ENCODE measurements at places on chromosomes 6 and 20.

DNA sequence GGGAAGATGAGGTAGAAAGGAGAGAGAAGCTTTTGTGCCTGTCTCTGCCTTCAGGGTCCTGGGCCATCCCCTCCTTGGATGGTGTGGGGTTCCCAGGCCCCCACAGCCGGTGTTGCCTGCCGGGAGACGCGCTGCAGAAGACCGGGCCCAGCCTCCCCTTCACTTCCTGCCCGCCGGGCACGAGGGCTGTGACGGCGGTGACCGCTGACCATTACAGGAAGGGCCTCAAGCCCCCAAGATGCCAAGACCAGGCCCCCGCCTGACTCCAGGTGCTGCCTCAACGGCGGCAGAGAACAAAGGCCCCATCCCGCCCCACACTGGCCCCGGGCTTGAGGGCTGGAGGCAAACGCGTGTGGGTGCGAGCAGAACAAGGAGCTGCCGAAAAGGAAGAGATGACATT is 38.2 kb downstream of the ZBTB46 start:
- no peak for DNase-seq

GRCh38 chr6:157885876-157886275 is 62.8 kb downstream of the SNX9 start:
- DNase-seq, result no peak

GRCh38 chr6:153563001-153563400 is 431.9 kb upstream of the RGS17 start:
- DNase-seq, result no peak

DNA sequence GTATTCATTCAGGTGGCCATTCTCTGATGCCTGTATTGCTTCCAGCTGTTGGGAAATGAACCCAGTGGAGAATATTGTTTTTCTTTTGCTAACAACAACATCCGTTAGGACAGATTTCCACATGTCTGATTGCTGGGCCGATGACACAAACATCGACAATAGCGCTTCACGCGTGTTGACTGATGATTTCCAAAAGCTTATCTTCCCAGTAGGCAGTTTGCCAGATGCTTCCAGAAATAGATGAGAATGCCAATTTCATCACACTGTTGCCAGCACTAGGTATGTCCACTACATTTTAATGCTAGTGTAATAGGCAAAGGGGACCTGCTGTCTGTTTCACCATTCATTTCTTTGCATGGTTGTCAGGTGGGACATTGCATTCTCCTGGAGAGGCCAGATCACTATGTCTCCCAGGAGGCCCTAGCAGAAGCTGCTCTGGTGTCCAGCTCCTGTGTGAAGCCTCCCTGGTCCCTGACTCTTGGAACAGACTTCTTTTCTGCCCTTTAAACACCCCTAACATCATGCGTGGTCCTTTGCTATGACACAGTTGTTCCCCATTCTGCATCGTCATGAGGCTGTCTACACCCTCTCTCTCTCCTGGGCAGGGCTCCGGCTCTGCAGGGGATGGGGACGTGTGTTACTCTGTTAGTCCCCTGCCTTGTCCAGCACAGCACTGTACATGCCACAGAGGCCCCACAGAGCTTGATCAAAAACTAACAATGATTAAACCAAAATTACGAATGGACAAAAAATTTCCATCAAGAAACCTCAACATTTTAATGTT is 181.6 kb downstream of the CDH26 start:
- no peak for DNase-seq

- DNase-seq, result no peak
Measured at GRCh38 chr6:105988812-105989577, 97.1 kb upstream of the PRDM1 start.

DNA sequence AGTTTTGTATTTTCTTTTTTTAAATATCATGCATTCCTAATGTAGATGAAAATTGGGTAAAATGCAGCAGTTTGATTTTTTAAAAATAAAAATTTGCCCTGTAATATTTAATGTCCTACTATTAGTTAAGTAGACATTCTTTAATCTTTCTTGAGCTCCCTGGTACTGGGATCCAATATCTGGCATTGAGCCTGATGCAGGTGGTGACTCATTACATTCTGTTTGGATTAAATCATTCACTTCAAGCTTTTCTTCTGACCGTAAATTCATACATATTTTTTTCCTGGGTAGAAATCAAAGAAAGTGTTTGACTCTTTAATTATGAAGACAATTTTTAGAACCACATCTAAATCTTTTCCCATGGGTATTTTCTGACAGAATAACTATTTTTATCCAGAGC is 768.8 kb upstream of the SLC35B3 start:
- no peak for DNase-seq

- no peak for DNase-seq
Measured at GRCh38 chr6:95686895-95687294, 109.6 kb downstream of the MANEA start.

- no peak for DNase-seq
Measured at GRCh38 chr6:151388997-151389617, 2.3 kb downstream of the ZBTB2 start.

GRCh38 chr20:16212790-16213189 is 360.5 kb downstream of the KIF16B start:
- no peak for DNase-seq

- no peak for DNase-seq
Measured at GRCh38 chr6:167949121-167949684, 48.3 kb upstream of the KIF25 start.

DNA sequence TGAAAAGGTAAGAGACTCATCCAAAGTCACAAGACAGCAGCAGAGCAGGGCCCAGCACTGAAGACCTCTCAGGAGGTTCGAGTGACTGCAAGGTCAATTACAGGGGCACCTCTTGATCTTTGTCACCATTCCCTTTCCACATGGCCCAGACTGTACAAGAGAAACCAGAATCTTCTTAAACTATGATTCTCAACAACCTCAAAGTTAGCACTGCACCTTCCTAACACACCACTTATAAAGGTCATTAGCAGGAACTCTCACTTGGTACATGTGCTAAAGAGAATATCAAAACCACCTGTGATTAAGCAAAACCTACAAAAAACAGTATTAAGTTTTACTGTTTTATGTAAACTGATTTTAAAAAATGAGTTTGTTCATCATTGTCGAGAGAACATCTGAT is 70.2 kb downstream of the DTNBP1 start:
- no peak for DNase-seq

DNA sequence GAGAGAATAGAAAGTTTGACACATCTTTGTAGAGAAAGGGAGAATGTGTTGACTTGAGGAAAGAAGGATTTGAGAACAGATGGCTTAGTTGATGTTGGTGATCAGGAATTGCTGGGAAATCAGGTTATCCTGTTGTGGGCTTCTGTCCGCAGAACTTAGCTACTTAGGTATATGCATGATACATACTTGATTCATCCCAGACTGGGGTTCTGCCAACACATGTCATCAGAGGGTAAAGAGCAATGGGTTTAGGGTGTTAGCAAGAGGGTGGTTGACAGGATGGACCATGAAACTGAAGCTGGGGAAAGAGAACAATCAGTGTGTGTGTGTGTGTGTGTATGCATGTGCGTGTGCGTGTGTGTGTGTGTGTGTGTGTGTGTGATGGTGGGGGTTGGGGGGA is 50.6 kb upstream of the NELFCD start:
- DNase-seq, result no peak

DNA sequence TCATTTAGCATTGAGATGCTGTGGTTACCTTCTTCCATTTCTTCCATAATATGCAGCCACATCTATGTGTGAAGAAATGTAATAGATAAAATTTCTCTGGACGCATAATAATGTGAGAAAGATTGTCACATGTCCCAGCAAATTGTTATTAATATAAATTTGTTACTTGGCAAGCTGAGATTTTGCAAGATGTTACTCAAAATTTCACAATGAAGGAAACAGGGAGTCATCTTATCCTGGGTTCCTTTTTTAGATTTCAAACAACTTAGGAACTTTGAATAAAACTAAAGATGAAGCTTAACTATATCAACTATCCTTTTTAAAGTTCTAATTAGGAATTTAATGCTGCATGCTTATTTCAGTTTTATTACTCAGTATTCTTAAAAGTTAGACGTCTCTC is 3.6 kb downstream of the ESR1 start:
- no peak for DNase-seq

DNA sequence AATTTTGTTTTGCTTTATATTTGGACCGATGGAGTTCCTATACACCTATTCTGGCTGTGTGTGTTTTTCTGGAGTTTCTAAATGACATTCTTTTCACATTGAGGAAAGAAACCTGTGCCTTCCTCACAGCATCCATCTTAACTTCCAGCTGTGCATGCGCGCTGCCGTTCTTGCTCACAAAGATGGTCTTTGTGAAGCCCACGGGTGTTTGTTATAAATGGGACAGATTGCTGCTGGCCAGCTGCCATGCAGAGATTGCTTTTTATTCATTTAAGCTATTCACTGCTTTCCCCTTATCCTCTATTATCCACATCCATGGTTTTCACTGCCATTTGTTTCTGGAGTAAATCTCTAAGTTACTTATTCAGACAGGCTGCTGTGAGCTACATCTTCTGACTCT is 54.2 kb downstream of the SYNDIG1 start:
- no peak for DNase-seq

GRCh38 chr6:43714311-43715055 is 26.9 kb upstream of the MRPS18A start:
- no peak for DNase-seq

DNA sequence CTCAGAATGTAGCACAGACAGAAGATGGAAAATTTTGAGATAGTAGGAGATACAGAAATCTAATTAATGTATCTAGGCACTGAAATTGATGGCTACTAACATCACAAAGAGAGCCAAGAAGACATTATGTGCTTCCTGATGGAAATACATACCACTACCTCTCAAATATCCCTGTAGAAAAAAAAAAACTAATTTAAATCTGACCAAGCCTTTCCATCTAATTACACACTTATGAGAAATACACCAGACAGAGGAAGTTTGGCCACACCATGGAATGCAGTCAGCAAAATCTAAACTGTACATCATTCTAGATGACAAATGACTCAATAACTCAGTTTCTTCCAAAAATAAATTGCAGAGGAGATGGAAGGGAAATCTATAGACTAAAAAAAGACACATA is 18.9 kb downstream of the VPS52 start:
- no peak for DNase-seq

DNA sequence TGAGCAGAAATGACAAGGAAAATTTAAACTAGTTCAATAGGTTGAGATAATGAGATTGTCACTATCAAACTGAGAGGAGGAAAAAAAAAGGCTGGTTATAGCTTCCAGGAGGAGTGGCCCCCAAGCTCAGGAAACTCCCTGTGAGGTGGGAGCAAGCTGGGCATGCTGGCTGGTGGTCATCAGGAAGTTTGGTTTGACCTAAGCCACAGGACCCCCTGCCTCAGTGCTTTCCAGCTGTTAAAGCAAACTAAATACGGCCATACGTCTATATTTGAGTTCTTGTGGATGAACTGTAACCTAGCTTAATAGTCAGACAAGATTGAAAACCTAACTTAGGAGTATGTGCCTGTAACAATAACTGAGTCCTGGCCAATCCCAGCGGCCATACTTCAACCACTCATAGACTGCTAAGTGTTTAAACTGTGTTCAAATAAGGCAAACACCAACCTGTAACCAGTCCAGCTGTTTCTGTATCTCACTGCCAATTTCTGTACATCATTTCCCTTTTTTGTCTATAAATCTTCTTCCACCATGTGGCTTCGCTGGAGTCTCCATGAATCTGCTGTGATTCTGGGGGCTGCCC is 24.6 kb upstream of the ZBTB24 start:
- no peak for DNase-seq

GRCh38 chr6:37690964-37691735 is 6.5 kb downstream of the MDGA1 start:
- DNase-seq, result no peak

DNA sequence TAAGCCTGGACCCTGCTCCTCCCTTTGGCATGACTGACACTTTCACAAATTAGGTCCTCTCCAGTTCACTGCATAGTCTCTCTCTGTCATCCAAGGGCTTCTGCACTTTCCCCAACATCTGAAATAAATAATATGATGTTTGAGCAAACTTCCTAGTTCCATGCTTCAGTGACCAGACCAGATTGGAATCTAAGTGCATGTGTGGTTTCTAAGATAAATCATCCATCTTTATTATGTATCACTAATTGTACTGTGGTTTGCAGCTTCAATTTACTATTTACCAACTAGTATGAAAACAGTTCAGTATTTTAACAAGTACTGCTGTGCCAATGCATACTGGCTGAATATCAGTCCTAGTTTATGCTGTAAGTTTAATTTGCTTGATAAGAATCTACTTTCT is 18.7 kb downstream of the SESN1 start:
- DNase-seq, result no peak

DNA sequence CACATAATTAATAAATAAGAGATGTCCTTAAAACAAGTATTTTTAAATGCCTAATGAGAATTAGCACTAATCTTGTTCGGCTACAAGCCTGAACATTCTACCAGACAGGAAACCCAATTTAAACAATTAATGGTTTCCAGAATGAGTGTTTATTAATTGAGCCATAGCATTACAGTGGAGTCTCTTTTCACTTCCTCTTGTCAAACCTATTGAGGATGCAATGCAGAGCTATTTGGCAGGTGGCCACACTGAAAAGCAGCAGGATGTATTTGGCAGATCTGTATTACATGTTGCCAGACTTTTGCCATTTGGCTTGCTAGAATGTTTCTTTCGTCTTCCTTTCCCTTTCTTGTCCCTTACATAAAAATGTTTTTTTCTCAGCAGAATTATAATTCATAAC is 475.2 kb upstream of the MARCKS start:
- DNase-seq, result no peak

GRCh38 chr20:4091490-4092479 is 76.4 kb upstream of the RNF24 start:
- no peak for DNase-seq

DNA sequence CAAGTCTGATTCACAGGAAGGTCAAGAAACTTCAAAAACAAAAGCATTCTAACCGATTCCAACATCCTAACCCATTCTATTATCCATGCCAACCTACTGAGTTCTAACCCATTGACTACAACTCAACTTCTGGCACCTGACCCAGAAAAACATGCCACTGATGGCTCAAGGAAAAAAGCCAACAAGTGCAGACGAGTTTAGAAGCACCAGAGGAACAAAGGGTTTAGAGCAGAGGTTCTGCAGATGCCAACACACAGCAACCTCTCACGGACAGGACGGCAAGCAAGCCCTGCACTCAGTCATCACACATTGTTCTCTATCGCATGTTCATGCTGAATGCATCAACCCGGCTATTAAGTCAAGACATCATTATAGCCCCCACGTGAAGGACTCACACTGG is 25.2 kb upstream of the MC3R start:
- DNase-seq, result no peak

DNA sequence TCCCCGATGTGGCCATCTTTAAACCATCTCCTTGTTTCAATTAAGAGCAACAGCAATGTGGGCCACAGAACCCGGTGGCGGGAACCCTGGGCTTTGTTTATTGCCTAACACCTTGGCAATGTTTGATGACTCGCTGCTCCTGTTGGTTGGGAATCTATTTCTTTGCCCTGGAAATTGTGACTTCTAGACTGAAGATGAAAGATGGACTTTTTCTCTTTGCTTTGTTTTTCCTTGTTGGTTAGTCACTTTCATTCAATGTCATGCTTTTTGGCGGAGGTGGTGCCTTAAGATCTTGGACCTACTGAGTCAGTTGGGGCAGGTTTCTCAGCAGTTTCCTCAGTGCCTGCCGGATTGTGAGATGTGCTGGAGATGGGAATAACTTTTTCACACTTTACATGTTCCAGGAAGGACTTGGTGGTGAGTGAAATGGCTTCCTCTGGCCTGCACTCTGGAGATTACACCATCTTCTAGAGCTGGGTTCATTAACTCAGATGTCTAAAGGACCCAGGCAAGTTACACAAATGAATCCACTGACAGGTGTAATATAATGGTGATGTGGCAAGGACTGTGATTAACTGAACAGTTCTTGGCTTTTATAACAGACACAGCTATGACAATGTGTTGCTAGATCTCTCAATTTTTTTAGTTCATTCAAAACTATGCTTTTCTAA is 56.3 kb downstream of the TSHZ2 start:
- peak; percentile 27 for DNase-seq
